Jurkat, Clone E6-1 (cell line): ENCODE measurements at places on chromosomes 5 and 9.
A peak's percentile ranks its signal among the peaks of the same experiment; 100 is the strongest.

GRCh38 chr9:101265261-101265660, 119.5 kb downstream of the BAAT start:
- DNase-seq: no peak

- no peak for DNase-seq
Observed at GRCh38 chr5:64637837-64638443, 52.4 kb upstream of the SHISAL2B start.

GRCh38 chr5:138083702-138084101, at the start of gene WNT8A:
TSS of gene WNT8A (plus strand) at chr5:138084033. CDS start at chr5:138084128, 95 bp downstream.
- no peak for DNase-seq

GRCh38 chr5:176342766-176343458, 18.7 kb downstream of the KIAA1191 start:
- DNase-seq: no peak

- peak; percentile 72 for DNase-seq
Observed at GRCh38 chr5:181159286-181160151, 12.1 kb downstream of the OR2V2 start.
